Body of pancreas (tissue), 4 donors: ENCODE measurements at places on chromosomes 7 and 10. TPM values are rescaled to one million over a fixed set of nuclear protein-coding genes. Genes with fewer than 3 reads are reported as not detected.

- DNase-seq = peak; percentile 27
These were observed 30.4 kb upstream of the SLC13A1 start for GRCh38 chr7:123230147-123230546.

GRCh38 chr7:51009716-51010496 lies 227.2 kb upstream of the GRB10 start:
- DNase-seq = peak; percentile 36

- DNase-seq = no peak
These were observed 72.4 kb upstream of the LOXL4 start for GRCh38 chr10:98340261-98340939.

- DNase-seq = no peak
These were observed 22.9 kb upstream of the GRB10 start for GRCh38 chr7:50805447-50806125.

The VIPR2 gene
- total RNA-seq = 18.2 TPM

DNA sequence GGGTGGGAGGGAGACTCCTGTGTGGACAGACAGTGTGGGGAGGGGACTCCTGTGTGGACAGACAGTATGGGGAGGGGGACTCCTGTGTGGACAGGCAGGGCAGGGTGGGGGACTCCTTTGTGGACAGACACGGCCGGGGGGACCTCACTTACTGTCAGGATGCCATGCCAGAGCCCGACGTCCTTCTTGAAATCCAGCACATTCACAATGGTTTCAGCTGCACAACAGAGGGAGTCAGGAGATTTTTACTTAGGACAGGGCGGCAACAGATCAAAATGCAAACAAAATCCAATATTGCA lies 252.3 kb downstream of the ZMYND11 start:
- DNase-seq = no peak

GRCh38 chr7:134910968-134911367 lies 75.3 kb upstream of the AGBL3 start:
- no peak for DNase-seq

DNA sequence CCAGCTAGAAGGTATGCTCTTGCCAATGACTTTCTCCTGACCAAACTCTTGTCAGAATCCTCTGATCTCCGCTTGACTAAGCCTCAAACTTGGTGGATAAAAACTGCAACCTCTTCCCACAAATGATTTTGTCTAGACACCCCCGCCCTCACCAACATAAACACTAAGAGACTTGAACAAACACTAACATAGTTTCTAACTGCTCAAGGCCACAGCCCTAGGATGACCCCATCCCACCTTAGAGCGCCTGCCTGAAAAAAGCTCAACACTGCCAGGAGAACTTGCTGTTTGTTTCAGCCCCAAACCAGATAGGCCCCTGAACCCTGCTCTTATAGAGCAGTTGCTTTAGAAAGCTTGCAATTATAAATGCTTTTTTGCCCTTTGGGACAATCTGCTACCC lies 71.8 kb downstream of the LRRN3 start:
- no peak for DNase-seq

GRCh38 chr7:40331915-40332314 lies 197.1 kb downstream of the SUGCT start:
- DNase-seq = no peak

GRCh38 chr7:24200407-24200966 lies 83.5 kb upstream of the NPY start:
- DNase-seq = no peak

DNA sequence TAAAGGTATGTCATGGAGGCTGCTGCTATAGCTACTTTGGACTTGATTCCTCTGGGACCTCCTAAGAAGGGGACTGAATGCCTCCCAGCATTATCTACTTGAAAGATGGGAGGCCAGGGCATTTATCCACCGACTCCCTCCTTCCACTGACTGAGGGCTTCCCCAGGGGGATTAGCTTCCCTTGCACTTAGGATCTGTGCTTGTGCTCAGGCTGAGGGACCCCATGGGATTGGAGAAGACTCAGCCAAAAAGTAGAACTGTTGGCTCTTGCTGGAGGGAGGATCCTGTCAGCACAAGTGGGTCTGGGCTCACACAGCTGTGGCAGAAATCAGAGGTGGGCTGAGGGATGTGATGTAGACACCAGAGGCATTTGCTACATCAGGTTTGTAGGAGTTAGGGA lies 81.5 kb upstream of the SYPL1 start:
- no peak for DNase-seq

- DNase-seq = peak; percentile 56
These were observed 49.2 kb downstream of the CHST3 start for GRCh38 chr10:72013202-72013945.

DNA sequence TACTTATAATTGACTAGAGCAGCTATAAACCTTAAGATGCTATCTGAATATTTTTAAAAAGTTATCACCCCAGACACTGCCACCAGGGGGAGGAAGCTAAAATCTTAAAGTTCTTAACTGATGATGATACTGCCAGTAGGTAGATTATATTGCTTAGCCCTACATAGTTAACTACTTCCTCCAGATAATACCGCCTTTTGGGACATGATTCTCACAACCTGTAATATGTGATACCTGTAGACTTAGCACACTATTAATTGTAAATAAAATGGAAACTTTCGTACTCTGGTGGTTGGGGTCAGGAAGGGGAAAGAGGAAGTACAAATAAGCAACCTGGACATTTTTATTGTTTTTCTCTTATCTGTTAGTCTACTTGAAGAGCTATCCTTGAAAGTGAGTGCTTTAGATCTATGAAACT lies 268.9 kb downstream of the ADK start:
- no peak for DNase-seq

The MDH2 gene
- total RNA-seq = 56.6 TPM

- DNase-seq = no peak
These were observed 30.0 kb downstream of the SMC3 start for GRCh38 chr10:110597476-110597875.

DNA sequence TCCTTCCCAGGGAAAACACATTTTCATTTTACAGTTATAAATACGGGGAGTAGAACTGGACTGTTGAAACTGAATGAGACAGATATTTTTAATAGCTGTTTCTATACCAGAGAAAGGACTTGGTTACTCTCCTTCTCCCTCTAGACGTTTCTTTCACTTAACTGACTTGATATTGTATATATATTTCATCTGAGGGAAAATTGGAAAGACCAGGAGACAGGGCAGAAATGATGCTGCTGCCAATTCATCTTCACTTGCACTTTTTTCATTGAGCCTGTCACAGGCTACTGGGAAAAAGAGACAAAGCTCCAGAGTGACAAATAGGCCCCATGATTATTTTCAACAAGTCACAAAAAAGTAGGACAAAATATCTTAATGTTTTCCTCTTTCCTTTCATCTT lies 636.0 kb upstream of the TPK1 start:
- no peak for DNase-seq

- no peak for DNase-seq
These were observed 247.6 kb upstream of the HGF start for GRCh38 chr7:82017334-82017943.

- DNase-seq = peak; percentile 15
These were observed 97.2 kb upstream of the DKK1 start for GRCh38 chr10:52216852-52217251.

The TMEM229A gene
- not detected for total RNA-seq

GRCh38 chr7:73652541-73652949 lies 15.1 kb upstream of the VPS37D start:
- no peak for DNase-seq

DNA sequence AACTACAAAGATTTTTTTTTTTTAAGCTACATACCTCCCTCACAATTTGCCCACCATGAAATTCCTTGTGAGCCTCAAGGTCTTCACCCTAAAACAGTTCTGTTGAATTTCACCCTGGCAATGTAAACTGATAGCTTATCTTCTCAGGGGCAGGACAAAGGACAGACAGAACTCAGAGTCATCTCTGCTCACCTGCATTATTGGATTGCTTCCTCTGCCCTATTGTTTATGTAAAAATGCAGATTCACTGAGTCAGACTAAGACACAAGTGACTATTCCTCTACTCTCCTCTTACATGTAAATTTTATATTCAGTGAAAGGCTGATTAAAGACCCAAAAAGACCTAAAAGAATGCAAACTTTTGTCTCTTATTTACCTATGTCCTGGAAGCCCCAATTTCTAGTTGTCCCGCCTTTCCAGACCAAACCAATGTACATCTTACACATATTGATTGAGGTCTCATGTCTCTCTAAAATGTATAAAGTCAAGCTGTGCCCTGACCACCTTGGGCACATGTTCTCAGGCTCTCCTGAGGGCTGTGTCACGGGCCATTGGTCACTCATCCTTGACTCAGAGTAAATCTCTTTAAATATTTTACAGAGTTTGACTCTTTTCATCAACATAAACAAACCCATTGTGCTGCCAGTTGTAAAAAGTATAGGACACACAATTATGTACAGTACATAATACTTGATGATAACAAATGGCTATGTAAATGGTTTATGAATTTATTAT lies 440.2 kb downstream of the HTR7 start:
- DNase-seq = no peak

The INA gene
- total RNA-seq = 2.3 TPM

GRCh38 chr10:27986821-27987220 lies 12.1 kb downstream of the ODAD2 start:
- DNase-seq = no peak

The TMEM236 gene
- 0.52 TPM for total RNA-seq

DNA sequence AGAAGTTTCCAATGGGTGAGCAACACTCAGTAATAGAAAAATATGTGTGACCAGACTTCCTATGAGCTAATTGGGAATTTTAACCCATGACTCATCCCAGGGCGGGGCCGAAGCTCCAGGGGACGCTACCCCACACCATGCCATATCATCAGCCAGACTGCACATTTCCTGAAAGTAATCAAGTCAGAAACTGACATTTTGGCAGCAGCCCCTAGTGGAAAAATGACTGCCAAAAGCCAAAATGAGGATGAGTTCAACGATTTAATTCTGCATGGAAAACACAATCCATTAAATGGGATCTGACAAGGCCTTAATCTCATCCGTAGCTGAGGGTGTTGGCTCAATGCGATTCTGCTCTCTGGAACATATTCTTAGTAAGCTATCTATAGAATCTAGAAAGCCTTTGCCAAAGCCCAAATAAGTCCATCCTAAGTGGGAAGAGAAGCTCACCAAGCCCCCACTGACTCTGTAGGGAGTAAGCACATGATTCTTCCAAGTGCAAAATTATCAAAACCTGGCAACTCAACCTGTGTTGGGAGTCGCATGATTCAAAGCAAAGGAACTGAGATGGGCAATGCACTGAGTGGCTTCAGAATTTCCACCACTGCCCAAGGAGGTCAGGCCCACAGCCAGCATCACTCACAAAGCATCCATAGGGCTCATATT lies 93.1 kb upstream of the PDE1C start:
- DNase-seq = peak; percentile 44

GRCh38 chr7:93043385-93043985 lies 74.3 kb downstream of the SAMD9 start:
- DNase-seq = no peak

- DNase-seq = no peak
These were observed 28.4 kb upstream of the IFRD1 start for GRCh38 chr7:112421666-112422486.

- DNase-seq = peak; percentile 65
These were observed 844 bp downstream of the FBXW4 start for GRCh38 chr10:101693978-101694673.

The GBX1 gene
- total RNA-seq = not detected

DNA sequence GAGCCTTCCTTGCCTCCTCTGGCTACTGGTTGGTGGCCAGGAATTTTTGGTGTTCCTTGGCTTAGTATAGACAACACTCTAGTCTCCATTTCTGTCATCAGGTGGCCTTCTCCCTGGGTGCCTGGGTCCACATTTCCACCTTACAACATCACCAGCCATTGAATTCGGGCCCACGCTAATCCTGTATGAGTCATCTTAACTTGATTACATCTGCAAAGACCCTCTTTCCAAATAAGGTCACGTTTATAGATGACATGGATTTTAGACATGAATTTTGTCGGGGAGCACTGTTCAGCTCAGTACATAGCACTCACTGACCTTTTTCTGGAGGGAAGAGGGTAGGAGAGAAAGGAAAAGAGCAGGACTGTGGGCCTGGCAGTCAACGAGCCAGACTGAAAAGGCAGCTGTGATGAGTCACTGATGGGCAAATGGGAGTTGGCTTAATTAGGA lies 39.4 kb downstream of the MMRN2 start:
- DNase-seq = no peak

- no peak for DNase-seq
These were observed 921.3 kb upstream of the AUTS2 start for GRCh38 chr7:68676813-68677535.

The FANK1 gene
- total RNA-seq = 1.0 TPM

DNA sequence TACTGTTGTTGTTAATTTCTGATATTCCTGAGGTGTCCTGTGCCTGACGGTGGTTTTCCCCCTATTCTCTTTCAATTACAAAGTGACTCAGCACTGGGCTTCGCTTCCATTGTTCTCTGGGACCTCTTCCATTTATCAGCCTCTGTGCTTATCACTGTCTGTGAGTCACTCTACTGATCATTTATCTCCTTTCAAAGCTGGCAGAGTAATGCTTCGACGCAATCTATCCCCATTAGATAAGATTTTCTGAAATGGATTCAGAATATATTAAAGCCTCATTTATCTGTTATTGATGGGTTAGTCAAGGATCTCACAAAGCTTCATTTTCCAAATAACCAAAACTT lies 679.2 kb downstream of the SDK1 start:
- DNase-seq = no peak

DNA sequence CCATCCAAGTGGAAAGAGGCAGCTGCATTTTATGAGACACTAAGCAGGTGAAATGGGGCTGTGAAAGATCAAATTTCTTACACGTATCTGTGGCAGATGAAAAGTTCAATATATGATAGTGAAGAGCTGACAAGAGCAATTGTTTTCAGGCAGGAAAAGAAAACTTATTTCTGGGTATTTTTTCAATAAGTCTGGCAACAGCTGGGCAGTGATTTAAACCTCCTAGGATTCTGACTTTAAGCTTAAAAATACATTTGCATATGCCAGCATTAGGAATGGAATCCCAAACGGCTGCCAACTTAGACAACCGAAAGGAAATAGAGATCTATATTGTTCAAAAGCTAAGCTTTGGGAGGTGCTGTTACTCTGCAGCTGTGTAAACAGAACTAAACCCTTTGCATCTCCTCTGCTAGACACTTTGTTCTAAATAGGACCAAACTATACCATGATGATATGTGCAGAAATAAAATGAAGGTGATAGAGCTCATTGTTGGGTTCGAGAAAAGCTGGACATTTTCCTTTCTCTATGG lies 26.1 kb downstream of the DYNC1I1 start:
- DNase-seq = no peak

GRCh38 chr10:120999868-121000267 lies 148.7 kb downstream of the WDR11 start:
- DNase-seq = no peak

DNA sequence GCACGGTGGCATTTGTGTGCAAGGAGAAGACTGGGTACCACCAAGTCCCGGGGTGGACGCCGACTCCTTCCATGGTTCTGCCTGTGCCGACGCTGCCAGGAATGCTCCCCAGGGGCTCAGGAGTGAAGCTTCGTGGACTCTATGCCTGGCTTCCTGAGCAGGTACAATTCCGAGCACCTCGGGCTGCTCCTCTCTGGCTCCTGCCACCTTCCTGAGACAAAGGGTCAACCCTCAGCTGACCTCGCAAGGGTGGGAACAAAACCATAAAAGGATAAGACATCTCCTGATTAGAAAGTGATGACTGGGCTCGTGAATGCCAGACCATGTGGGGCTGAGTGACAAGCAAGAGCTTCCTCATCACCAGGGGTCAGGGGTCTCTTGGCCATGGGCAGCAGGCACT lies 31.8 kb downstream of the CALML3 start:
- peak; percentile 6 for DNase-seq
